ENCODE measurements at places on chromosomes 4 and X.

GRCh38 chrX:78384486-78384885 is 57.1 kb upstream of the CYSLTR1 start:
- no peak for DNase-seq

DNA sequence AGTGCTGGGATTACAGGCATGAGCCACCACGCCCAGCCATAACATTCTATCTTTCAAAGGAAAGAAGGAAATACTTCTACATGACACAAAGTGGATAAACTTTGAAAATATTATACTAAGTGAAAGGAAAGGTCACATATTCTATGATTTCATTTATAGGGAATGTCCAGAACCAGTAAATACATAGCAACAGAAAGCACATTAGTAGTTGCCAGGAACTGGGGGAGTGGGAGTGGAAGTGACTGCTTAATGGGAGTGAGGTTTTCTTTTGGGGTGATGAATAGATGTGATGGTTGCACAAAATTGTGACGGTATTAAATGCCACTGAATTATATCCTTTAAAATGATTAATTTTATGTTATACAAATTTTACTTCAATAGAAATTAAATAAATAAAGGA is 95.7 kb upstream of the IL15 start:
- no peak for DNase-seq

- DNase-seq, result no peak
Observed at GRCh38 chrX:153568451-153569011, 30.4 kb downstream of the CCNQ start.

DNA sequence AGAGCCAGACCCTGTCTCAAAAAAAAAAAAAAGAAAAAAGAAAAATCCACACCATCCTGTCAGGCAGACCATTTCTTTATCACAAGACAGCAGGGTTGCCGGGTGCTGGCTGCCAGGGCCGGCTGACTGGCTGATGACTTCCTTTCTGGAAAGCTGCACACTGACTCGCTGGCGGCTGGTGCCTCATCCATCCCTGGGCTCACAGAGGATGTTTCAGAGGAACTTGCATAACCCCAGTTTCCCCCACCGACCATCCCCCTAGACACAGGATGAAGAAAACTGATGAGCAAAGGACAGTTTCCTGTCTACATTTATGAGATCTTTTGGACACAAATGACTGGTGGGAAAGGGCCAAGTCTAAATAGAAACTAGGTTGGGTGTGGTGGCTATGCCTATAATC is 14.1 kb downstream of the HPSE start:
- no peak for DNase-seq
